ENCODE measurements at places on chromosomes 7 and 10. TPM values are rescaled to one million over a fixed set of nuclear protein-coding genes. Genes with fewer than 3 reads are reported as not detected.

Gene MUC3A
- 73.9 TPM for polyA plus RNA-seq

Gene STMP1
- 48.8 TPM for polyA plus RNA-seq

Gene EPHB6
- polyA plus RNA-seq, result 1.2 TPM

Gene GHITM
- 342 TPM for polyA plus RNA-seq

Gene ADRA2A
- polyA plus RNA-seq, result 6.2 TPM

Gene TMEM236
- 2.4 TPM for polyA plus RNA-seq

Gene OR2A7
- 8.6 TPM for polyA plus RNA-seq

Gene PNLIPRP1
- polyA plus RNA-seq, result 3.6 TPM

Gene MMP21
- not detected for polyA plus RNA-seq

Gene ASIC3
- polyA plus RNA-seq, result 0.46 TPM

Gene BMS1
- polyA plus RNA-seq, result 5.5 TPM

Gene HIP1
- 1.4 TPM for polyA plus RNA-seq

GRCh38 chr10:132787495-132788179 is 1.7 kb upstream of the NKX6-2 start:
- H3K27me3 ChIP-seq, result peaks cover 54% of the 10 kb centered on the region
- DNase-seq, result no peak
- H3K27ac ChIP-seq, result no peak overlapping the region
- no peaks in the 10 kb centered on the region for H3K4me1 ChIP-seq
- H3K36me3 ChIP-seq, result peaks cover 1% of the 10 kb centered on the region

- no peak overlapping the region for H3K27ac ChIP-seq
- no peaks in the 10 kb centered on the region for H3K27me3 ChIP-seq
- H3K4me3 ChIP-seq, result no peak overlapping the region
- no peaks in the 10 kb centered on the region for H3K36me3 ChIP-seq
Observed at GRCh38 chr10:43957267-43958070, 308.8 kb upstream of the ZNF32 start.

GRCh38 chr7:38481401-38481800 is 149.8 kb downstream of the AMPH start:
- H3K27ac ChIP-seq, result no peak overlapping the region
- DNase-seq, result no peak
- H3K4me1 ChIP-seq, result peaks cover 2% of the 10 kb centered on the region
- no peaks in the 10 kb centered on the region for H3K36me3 ChIP-seq

- no peak for DNase-seq
- no peaks in the 10 kb centered on the region for H3K27me3 ChIP-seq
- H3K4me1 ChIP-seq, result no peaks in the 10 kb centered on the region
- no peak overlapping the region for H3K27ac ChIP-seq
Observed at GRCh38 chr7:27295236-27295635, 52.6 kb downstream of the EVX1 start.

DNA sequence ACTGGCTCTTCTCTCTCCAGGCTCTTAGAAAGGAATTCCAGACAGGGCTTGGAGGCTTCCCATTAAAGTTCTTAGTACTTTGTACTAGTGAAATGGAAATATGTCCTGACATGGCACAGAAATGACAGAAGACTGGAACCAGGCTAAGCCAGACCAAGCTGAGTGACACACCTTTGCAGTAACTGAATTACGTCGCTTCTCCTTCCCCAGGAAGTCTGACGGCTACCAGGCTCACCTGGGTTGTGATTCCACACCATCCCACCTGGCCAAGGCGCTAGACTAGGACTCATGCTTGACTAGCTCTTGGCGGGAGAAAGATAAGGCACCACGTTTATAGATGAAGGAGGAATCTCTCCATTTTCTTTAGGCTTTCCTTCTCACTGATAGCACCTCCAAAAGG is 50.7 kb upstream of the KCNIP2 start:
- H3K4me3 ChIP-seq, result no peak overlapping the region
- DNase-seq, result no peak
- no peak overlapping the region for H3K27ac ChIP-seq
- no peaks in the 10 kb centered on the region for H3K36me3 ChIP-seq
- no peaks in the 10 kb centered on the region for H3K4me1 ChIP-seq

GRCh38 chr10:78997635-78998618 is 70.8 kb upstream of the ZMIZ1 start:
- no peak for DNase-seq
- H3K27ac ChIP-seq, result no peak overlapping the region
- H3K27me3 ChIP-seq, result no peaks in the 10 kb centered on the region
- no peaks in the 10 kb centered on the region for H3K36me3 ChIP-seq

DNA sequence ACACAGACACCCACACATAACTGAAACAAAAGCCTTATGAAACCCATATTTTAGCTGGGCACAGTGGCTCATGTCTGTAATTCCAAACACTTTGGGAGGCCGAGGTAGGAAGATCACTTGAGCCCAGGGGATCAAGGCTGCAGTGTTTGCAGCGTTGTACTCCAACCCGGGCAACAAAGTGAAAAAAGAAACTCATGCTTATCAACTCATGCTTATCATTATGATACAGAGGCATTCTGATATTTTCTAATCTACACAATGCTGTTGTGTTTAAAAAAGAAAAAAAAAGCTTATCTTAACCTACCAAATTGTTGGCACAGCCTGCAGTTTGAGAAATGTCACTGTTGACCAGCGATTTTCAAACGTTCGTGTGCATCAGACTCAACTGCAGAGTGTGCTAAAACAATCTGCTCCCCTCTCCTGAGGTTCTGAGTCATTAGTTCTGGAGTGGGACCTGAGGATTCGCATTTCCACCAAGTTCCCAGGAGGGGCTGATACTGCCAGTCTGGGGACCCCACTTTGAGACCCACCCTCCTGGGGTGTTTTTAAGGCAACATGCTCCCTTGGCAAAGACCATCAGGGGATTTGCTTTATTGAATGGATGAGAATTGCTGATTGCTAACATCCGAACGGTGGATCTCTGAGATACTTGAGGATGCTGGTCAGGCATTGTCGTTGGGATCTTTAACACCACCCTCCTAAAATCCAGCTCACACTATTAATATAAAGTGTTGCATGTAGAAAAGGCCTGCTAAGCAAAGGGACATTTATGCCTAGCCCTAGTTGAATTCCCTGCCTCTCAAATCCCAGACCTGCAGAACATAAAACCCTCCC is 16.2 kb downstream of the CHST3 start:
- no peaks in the 10 kb centered on the region for H3K36me3 ChIP-seq
- peaks cover 94% of the 10 kb centered on the region for H3K4me1 ChIP-seq
- H3K27ac ChIP-seq, result peak overlapping the region; percentile 90
- no peaks in the 10 kb centered on the region for H3K27me3 ChIP-seq

DNA sequence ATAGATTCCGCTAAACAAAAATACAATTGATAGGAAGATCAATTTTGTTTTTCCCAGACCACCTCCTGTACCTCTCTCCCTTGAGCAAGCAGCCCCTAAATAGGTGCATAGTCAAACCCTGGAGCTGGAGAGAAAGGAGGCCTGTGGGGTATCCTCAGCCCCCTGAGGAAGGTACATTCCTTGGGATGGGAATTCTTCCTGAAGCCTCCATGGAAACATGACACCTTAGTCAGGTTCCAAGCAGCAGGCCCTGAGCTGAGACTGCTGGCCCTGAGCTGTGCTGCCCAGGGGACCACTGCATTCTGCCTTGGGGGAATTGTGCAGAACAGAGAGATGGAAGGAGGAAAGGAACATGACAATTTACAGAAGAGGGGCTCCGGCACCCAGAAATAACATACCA is 7.4 kb downstream of the HNRNPF start:
- H3K4me3 ChIP-seq, result no peak overlapping the region
- DNase-seq, result no peak
- H3K27ac ChIP-seq, result no peak overlapping the region
- no peaks in the 10 kb centered on the region for H3K27me3 ChIP-seq

DNA sequence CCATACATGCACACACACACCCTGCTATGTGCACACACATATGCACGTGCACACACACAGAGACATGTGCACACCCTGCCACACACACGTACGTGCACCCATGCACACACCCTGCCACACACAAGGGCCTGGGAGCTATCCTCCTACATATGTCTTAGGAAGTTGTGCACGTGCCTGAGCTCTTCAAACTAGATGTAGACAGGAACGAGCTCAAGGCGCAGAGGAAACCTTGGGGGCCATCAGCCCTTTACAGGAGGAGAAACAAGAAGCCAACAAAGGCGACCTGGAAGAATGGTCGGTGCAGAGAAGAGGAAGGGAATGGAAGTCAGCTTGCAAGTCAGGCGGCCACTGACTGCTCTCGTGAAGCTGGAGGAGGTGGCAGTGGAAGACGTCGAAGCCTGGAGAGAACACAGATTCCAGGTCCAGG is 58.7 kb downstream of the AOC1 start:
- no peak overlapping the region for H3K4me3 ChIP-seq
- no peaks in the 10 kb centered on the region for H3K36me3 ChIP-seq
- no peaks in the 10 kb centered on the region for H3K4me1 ChIP-seq

GRCh38 chr7:138243430-138243829 is 167.2 kb downstream of the AKR1D1 start:
- no peak for DNase-seq
- no peaks in the 10 kb centered on the region for H3K36me3 ChIP-seq

DNA sequence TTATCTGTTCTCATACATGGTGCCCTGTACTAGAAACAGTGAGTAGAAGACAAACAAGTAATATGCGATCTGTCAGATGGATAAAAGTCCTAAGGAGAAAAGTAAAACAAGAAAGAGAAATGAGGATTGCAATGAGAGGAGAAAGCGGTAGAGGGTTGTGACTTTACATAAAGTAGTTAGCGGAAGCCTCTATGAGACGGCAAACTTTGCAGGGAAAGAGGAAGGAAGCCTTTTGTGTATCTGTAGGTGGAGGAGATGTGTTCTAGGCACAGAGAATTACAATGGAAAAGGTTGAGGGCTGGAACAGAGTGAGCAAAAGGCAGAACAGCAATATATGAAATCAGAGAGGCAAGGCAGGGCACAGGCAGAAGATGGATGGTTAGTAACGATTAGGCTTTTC is 150.4 kb upstream of the SEMA3E start:
- no peak overlapping the region for H3K4me3 ChIP-seq
- no peaks in the 10 kb centered on the region for H3K27me3 ChIP-seq
- H3K27ac ChIP-seq, result no peak overlapping the region

- no peaks in the 10 kb centered on the region for H3K36me3 ChIP-seq
- no peak for DNase-seq
- H3K27me3 ChIP-seq, result peaks cover 3% of the 10 kb centered on the region
- no peak overlapping the region for H3K4me3 ChIP-seq
Observed at GRCh38 chr10:69829775-69830174, 28.1 kb downstream of the COL13A1 start.

GRCh38 chr7:47291461-47292081 is 290.3 kb downstream of the TNS3 start:
- H3K4me1 ChIP-seq, result no peaks in the 10 kb centered on the region
- H3K36me3 ChIP-seq, result no peaks in the 10 kb centered on the region
- H3K27me3 ChIP-seq, result no peaks in the 10 kb centered on the region
- H3K27ac ChIP-seq, result no peak overlapping the region

DNA sequence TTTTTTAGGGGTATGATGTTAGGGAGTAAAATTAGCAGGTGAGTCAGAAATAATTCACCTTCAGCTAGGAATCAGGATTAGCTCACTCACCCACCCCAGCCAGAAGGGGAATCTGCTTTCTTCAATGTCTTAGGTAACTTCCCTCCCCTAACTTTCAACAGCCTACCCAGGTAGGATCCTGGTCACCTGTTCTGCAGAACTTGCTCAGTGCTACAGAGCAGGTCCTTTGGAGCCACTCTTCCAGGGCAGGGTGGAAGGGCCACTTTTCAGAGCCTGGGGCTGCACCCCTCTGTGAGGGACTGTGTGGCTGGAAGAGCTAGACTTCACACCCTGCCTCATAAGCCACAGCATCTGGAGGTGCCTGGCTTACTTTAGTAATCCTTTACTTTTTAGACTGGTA is 58.1 kb downstream of the SHH start:
- H3K27ac ChIP-seq, result no peak overlapping the region
- H3K27me3 ChIP-seq, result no peaks in the 10 kb centered on the region
- no peaks in the 10 kb centered on the region for H3K36me3 ChIP-seq
- no peak overlapping the region for H3K4me3 ChIP-seq
- H3K4me1 ChIP-seq, result peaks cover 58% of the 10 kb centered on the region

GRCh38 chr10:69685802-69686585 is 55.9 kb downstream of the FAM241B start:
- H3K36me3 ChIP-seq, result no peaks in the 10 kb centered on the region
- peak; percentile 56 for DNase-seq
- H3K27ac ChIP-seq, result peak overlapping the region; percentile 80
- H3K4me1 ChIP-seq, result peaks cover 32% of the 10 kb centered on the region

GRCh38 chr10:86599041-86599440 is 55.3 kb upstream of the OPN4 start:
- H3K4me3 ChIP-seq, result no peak overlapping the region
- no peak overlapping the region for H3K27ac ChIP-seq
- no peaks in the 10 kb centered on the region for H3K27me3 ChIP-seq

DNA sequence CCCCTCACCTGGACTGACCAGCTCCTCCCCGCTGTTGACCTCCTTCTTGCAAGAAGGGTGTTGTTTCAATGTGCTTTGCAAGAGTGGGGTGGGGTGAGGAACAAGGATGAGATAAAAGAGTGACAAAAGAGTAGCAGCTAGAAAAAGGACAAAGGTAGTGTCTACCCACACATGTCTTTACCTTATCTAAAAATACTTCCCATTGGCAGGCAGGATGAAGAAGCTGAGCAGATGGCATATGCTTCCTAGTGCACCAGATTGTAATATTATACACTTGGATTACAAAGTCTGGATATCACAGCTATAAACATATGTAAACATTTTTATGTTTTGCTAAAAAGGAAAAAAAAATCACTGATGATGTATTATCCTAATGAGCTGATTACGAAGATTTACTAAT is 34.5 kb downstream of the CHN2 start:
- H3K27ac ChIP-seq, result no peak overlapping the region
- no peak for DNase-seq
- no peaks in the 10 kb centered on the region for H3K4me1 ChIP-seq
- no peaks in the 10 kb centered on the region for H3K27me3 ChIP-seq

DNA sequence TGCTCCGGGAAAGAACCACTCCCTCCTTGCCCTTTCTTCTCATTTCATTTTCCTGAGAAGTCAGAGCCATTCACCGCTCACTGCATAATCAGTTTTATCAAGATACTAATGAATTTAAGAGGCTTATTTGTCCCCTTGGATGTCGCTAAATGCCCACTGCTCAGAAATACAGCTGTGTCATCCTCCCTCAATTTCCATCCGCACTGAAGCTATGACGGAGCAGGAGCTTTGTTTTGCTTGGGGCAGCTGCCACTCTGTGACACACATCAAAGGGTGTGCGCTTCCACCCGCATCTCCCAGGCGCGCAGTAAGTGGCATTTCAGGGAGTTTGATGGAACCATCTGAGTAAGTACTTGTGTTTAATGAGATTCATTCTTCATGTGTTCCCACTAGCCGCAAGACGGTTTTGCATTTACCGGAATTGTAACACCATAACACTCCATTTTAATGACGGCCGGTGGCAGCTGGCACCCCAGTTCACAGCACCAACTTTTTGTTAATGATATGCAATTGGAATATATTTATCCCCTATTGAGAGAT is 103.8 kb upstream of the PARD3 start:
- no peak for DNase-seq
- no peaks in the 10 kb centered on the region for H3K36me3 ChIP-seq
- H3K4me1 ChIP-seq, result no peaks in the 10 kb centered on the region
- no peak overlapping the region for H3K27ac ChIP-seq
- H3K27me3 ChIP-seq, result no peaks in the 10 kb centered on the region

GRCh38 chr7:137462074-137462715 is 118.7 kb upstream of the PTN start:
- no peak overlapping the region for H3K27ac ChIP-seq
- no peaks in the 10 kb centered on the region for H3K4me1 ChIP-seq
